ENCODE measurements at places on chromosomes 13 and 19.
A peak's percentile ranks its signal among the peaks of the same experiment; 100 is the strongest.

- no peak for DNase-seq
These were observed 135.7 kb downstream of the CRYL1 start for GRCh38 chr13:20389696-20390525.

DNA sequence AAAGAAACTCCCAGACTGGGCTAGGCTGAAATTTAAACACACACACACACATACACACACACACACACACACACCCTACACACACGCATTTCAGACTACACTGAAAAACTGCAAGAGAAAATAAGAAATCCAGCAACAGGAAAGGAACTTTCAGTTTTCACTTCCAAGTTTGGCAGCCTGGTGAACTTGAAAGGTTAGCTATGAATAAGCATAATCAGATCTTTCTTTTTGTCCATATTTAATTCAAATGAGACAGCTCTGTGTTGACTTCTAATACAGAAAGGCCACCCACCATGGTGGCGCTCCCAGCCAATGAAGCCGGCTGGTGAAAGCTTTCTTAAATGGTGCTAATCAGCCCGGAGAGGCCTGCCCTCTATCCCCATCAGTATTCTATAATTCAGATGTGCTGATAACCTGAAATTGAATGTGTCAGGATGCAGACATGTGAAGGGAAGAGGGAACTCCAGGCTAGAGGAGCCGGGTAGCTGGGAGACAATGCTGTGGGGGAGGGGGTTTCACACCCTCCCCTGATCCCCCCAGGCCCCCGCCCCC, 108.3 kb upstream of the ZNF536 start:
- DNase-seq: no peak

- peak; percentile 74 for DNase-seq
These were observed 21.0 kb downstream of the TNFSF9 start for GRCh38 chr19:6551607-6552450.

DNA sequence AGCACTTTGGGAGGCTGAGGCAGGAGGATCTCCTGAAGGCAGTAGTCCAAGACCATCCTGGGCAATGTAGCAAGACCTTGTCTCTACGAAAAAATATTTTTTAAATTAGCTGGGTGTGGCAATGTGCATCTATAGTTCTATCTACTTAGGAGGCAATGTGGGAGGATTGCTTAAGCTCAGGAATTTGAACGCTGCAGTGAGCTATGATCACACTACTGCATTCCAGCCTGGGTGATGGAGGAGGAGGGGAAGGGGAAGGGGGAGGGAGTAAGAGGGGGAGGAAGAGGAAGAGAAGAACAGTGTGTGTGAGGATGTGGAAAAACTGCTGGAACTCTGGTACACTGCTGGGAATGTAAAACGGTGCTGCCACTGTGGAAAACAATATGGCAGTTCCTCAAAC, 9.2 kb upstream of the CLIP3 start:
- no peak for DNase-seq

DNA sequence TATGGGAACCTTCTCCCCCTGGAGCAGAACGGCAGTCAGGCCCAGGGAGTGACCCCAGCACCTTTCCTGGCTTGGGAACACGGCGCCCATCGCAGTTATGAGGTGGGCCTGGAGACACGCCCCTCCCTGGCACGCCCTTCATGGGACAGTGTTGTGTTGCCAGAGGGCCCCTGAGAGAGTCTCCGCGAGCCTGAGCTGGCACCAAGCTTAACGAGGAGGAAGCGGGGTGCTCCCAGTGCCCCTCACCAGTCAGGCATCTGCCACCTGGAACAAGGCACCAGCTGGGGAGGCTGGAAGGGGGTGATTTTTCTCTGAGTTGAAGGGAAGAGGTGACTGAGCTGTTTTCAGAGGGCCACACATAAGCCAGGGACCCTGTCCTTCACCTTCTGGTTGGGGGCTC, 180.6 kb downstream of the KDM4B start:
- DNase-seq: no peak

GRCh38 chr13:112689303-112690245, at the start of gene ATP11A:
Gene ATP11A (plus strand): TSS chr13:112690038. CDS start chr13:112690417, 379 bp downstream.
- peak; percentile 83 for DNase-seq

DNA sequence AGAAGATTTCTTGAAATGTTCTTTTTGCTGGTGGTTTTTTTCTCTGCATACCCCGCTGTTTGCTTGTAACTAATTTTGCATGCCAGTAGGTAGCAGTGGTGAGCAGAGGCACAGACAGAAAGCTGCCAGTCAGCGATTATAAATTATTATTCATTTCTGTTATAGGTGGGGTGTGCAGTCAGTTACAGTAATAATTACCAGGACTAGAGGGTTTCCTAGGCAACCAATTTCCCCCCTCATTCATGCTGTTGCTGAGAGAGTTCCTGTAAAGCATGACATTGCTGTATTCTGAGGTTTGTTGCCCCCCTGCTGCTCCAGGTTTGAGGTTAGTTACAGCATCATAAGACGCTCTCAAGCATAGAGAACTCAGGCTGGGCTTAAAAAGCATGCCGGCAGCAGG, 104.5 kb downstream of the URI1 start:
- DNase-seq: no peak

DNA sequence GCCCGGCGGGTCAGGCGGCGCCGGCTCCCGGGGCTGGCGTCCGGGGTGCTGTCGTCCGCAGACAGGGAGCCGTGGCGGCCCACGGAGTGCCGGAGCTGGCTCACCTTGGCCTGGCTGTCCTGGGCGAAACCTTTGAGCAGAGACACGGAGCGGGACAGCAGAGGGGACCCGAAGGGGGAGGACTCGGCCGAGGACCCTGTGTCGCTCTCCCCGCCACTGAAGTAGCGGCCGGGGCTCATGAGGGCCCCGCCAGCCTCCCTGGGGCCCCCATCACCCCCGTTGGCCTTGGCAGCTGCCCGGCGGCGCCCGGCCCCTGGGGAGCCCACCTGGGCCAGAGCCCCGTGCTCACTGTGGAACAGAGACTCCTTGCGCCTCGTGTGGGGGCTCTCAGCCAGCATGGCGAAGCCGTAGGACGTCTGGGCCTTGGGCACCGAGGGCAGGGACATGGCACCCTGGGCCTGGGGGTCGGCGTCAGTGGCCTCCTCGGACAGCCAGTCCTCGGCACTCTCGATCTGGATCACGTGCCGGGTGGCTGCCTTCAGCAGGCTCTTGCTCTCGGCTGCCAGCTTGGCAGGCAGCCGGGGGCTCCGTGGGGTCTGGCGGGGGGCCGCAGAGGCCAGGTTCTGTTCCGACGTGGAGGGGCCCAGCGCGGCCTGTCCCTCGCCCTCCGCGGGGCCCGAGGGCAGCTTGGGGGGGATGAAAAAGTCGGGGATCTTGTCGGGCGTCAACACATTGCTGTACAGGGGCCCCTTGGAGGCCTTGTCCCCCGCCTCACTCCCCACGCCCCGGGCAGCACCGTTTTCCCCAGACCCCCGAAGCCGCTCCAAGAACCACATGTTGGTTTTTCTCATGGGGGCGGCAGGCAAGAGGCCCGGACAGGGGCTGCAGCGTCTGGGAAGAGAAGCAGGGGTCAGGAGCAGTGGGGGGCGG, 1.2 kb downstream of the C2CD4C start:
- DNase-seq: no peak
